ENCODE measurements at places on chromosomes 4 and X.

DNA sequence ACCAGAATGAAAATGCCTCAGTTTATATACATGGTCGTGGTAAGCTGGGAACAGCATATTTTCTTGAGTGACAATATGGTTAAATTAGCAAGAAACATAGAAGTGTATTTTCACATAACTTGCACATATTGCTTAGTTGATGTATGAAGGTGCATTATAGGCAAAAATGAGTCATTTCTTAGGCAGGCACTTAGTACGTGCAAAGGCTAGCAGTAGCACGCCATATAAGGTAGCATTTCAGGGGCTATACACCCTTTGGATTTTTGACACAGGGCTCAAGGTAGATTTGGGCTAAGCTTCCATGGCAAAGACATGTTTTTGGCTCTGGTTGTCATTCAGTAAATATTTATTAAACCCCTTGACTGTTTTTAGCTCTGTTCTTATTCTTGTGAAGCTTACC, 33.1 kb downstream of the PCDH7 start:
- DNase-seq = no peak

- DNase-seq = no peak
Observed at GRCh38 chrX:20461576-20461975, 194.9 kb upstream of the RPS6KA3 start.

- no peak for DNase-seq
Observed at GRCh38 chr4:112704991-112705845, 68.3 kb downstream of the LARP7 start.

GRCh38 chr4:109113521-109113920, 188.9 kb downstream of the COL25A1 start:
- DNase-seq = no peak

- DNase-seq = no peak
Observed at GRCh38 chr4:5465529-5465928, 242.8 kb downstream of the EVC2 start.

- DNase-seq = no peak
Observed at GRCh38 chrX:118437283-118437682, 58.3 kb upstream of the DOCK11 start.

- DNase-seq = peak; percentile 43
Observed at GRCh38 chr4:2364654-2365053, 53.8 kb downstream of the ZFYVE28 start.

DNA sequence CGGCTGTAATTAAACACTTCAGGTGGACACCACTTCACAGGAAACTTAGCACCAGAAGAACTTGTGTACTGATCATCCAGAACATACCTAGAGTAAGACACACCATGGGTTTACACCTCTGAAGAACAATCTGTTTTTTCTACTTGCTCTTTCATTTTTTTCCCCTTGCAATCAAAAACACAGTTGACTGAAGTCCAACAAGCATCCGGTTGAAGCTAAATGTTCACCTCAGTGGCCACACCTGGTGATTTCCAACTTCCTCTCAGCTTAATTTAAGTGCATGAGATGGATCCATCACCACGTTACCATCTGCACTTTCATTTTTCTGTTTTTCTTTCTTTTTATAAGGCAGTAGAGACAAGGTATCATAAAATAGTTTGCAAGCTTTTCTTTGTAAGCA, 4.9 kb upstream of the TXK start:
- no peak for DNase-seq

DNA sequence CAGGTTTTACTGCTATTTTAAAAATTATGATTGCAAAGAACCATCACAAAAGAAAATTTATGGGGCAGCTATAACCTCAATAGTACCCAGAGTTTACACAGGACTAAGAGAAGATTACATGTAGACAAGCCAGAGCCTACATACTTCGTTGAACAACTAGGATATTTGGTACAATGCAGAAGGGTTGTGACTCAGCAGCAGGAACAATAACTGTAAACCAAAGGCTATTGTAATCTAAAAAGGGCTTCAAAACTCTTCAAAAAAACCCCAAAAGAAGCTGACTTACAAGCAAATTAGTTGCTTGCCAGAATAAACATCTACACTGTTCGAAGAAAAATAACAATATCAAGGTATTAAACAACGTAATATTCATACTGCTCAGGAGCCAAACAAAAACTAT, 618.0 kb downstream of the STPG2 start:
- DNase-seq = no peak

DNA sequence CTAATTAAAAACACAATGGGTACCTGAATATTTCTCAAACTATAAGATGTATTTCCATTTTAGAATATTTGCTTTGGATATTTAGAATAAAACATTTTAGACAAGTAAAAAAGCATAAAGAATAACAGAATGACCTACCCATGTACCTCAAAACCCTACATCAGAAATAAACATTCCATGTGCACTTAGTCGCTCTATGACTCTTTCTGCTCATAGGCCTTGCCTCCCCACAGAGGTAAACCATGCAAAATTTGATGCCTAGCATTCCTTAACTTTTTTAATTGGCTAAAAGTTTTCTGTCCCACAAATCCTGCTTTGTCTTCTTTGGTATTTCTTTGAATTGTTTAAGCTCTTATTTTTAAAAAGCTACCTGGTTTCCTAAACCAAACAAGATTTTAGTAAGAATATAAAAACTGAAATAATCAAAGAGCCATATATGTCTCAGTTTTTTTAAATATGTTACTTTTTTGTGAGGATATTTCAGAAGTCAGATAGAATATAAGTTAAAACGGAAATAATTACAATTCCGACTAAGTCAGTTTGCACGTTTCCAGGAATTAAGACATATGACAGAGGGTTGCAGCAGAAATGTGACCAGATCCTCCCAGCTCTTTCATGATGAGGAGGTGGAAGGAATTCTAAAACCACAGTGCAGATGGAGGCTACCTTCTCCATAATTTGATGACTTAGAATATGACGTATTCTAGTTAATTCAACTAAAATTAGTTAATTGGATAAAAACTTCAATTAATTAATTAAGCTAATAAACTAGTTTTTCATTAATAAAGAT, 102.5 kb downstream of the FIP1L1 start:
- no peak for DNase-seq

GRCh38 chr4:3461515-3462291, 1.4 kb upstream of the DOK7 start:
- no peak for DNase-seq

DNA sequence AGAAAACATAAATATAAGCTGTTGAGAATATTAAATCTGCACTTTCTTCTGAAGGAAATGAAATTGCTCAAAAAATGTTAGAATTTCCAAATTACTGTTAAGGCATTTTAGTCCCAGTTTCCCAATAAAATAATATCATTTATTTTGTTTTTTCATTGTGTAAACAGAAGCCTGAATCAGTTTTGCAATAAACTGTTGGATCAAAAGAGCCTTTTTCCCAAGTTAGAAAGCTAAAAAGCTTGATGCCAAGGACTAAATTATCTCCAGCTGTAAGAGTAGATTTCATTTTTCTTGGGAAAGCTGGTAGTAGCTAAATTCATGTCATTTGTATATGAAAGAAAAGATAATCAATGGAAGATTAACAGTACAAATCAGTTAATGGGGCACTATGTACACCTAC, 95.8 kb downstream of the RNF150 start:
- DNase-seq = no peak

- DNase-seq = no peak
Observed at GRCh38 chr4:119679251-119679650, 50.6 kb upstream of the PDE5A start.

- DNase-seq = no peak
Observed at GRCh38 chrX:65679071-65679540, 11.7 kb downstream of the MSN start.

- DNase-seq = no peak
Observed at GRCh38 chrX:17798921-17799320, 61.6 kb downstream of the SCML1 start.

GRCh38 chr4:118983293-118983692, 94.6 kb downstream of the SYNPO2 start:
- no peak for DNase-seq

DNA sequence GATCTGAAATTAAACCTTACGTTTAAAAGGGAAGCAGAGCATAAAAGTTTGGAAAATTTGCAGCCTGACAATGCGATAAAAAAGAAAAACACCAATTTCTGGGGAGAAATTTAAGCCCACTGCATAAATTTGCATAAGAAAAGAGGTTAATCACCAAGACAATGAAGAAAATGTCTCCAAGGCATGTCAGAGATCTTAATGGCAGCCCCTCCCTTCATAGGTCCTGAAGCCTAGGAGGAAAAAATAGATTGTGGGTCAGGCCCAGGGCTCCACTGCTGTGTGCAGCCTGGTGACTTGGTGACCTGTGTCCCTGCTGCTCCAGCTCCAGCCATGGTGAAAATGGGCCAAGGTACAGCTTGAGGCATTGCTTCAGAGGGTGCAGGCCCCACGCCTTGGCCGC, 264.0 kb upstream of the CT83 start:
- DNase-seq = no peak

DNA sequence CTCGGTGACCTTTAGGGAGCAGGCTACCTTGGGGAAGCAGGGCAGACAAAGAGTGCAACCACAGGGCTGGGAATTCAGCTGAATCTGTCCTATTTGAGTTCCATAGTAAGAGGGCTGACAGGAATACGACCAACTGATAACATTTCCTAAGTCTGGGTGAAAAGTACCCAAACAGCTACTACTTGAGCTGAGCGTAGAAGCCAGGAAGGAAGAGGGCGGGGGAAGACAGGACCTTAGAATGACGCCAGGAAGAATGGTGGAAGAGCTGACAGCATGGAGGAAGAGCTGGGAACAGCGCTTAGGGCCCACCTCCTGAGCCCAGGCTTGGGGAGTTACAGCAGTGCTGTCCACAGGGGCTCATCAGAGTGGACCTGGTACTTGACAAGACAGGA, 14.4 kb downstream of the MECP2 start:
- no peak for DNase-seq

DNA sequence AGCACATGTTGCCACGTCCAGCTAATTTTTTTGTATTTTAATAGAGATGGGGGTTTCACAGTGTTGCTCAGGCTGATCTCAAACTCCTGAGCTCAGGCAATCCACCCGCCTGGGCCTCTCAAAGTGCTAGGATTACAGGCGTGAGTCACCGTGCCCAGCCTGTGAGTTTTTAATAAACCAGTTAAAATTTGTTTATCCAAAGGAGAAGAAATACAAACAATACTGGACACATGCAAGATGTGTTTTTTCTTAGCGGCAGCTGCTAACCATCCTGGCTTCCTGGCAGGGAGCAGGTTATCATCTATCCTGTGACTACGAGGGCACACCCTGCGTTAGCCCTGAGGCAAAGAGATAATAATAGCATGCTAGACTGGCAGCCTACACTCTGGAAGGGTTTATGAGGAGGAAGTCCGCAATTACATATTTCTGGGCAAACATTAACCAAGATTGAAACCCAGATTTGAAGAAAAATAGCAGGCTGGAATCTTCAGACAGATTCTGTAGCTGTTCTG, 191.4 kb downstream of the SPRY1 start:
- no peak for DNase-seq

- no peak for DNase-seq
Observed at GRCh38 chr4:27024805-27025204, 164.2 kb downstream of the STIM2 start.

GRCh38 chrX:41153448-41153847, 68.2 kb downstream of the USP9X start:
- DNase-seq = no peak

- no peak for DNase-seq
Observed at GRCh38 chrX:7889135-7889534, 38.1 kb downstream of the PNPLA4 start.

- DNase-seq = no peak
Observed at GRCh38 chr4:147217655-147218054, 263.2 kb upstream of the EDNRA start.

DNA sequence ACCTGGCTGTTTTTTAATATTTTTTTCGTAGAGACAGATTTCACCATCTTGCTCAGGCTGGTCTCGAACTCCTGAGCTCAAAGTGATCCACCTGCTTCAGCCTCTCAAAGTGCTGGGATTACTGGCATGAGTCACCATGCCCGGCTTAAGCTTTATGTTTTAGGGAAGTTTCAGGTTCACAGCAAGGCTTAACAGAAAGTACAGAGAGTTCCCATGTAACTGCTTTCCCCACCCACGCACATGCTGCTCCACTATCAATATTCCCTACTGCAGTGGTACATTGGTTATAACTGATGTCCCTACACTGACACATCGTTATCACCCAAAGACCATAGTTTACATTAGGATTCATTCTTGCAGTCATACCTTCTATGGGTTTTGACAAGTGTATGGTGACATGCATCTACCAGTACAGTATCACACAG, 62.7 kb downstream of the PRPS1 start:
- DNase-seq = no peak

DNA sequence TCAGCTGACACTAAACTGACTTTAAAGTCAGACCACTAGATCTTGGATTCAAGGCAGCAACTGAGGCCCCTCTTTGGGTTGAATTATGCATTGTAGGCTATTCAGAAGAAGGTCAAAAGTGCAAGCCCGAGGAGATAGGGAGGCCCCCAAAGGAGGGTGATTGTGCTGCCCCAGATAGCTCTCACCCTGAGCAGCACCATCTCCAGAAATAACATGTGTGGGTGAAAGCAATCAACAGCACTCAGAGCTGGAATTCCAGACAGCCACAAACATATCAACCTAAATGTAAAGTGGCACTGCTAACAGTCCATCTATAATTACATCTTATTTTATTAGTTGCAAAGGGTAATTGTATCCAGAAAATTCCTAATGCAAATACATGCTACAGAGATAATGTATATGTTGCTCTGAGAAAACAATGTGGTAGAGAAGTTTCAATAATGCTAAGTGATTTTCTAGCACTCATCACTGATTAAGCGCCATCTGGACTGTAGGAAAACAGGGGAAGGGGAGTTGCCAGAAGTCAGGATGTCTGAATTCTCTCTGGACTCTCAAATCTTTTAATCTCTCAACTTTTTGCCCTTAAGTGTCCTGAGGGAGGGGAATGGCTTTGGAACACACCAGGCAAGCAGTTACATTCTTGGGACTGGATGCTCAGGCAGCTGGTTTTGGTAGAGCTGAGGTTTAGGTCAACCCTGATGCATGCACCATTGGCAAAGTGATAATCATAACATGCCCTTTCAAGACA, 61.8 kb upstream of the SFRP2 start:
- DNase-seq = no peak

- DNase-seq = no peak
Observed at GRCh38 chr4:81905971-81906370, 434.3 kb upstream of the RASGEF1B start.

- no peak for DNase-seq
Observed at GRCh38 chr4:179447308-179447707, 2005.1 kb upstream of the AGA start.

DNA sequence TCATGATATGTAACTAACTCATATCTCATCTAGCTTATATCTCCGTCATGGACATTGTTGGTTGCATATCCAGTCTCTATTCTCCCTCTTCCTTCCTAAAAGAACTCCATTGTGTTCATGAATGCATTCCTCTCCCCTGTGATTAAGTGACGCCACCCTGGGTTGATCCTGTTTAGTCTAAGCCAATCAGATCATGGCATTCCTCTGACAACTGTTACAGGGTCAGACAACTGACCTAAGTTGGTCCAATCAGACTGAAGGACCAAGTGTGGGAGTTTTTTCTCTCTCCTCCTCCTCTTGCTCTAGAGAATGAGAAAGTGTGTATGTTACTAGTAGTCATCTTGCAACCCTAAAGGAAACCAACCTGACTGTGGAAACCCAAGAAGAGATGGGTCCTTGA, 3.6 kb downstream of the APOO start:
- DNase-seq = no peak

Measured in T follicular helper cell (primary cell).